ENCODE measurements at places on chromosomes 13 and 19.
A peak's percentile ranks its signal among the peaks of the same experiment; 100 is the strongest.

- no peak overlapping the region for H3K4me3 ChIP-seq
- DNase-seq: no peak
- no peak overlapping the region for H3K27ac ChIP-seq
- H3K4me1 ChIP-seq: no peaks in the 10 kb centered on the region
- no peaks in the 10 kb centered on the region for H3K27me3 ChIP-seq
These were observed 386.2 kb downstream of the IRS2 start for GRCh38 chr13:109400209-109400608.

DNA sequence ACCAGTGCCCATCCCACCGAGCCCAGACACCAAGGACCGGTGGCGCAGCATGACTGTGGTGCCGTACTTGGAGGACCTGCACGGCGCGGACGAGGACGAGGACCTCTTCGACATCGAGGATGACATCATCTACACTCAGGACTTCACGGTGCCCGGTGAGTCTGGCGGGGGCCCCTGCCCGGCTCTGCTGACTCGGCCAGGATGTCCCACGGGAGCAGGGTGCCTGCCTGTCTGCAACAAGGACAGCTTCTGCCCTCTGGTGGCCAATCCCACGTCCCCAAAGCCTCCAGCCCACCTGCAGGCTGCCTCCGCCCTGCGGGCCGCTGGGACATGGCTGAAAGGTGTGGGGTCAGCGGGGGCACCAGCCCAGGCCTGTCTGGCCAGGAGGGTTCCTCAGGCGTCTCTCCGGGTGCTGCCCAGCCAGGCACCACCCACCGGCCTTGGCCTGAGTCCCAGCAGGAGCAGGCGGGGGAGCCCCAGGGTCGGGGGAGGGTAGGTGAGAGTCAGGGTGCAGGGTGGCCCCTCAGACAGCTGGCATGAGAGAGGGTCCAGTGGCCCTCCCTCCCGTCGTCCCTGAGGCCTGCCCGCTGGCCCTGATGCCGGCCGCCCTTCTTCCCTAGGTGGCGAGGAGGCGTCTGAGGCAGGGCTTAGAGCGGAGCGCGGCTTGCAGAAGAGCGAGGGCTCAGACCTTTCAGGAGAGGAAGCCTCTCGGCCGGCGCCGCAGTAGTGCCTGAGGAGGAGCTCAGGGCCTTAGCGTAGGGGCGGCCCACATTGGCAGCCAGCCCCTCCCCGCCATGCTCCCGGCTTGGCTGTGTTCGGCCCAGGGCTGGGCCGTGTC is 14.6 kb downstream of the CBARP start:
- no peak for DNase-seq
- H3K4me3 ChIP-seq: no peak overlapping the region
- peaks cover 28% of the 10 kb centered on the region for H3K36me3 ChIP-seq
- no peaks in the 10 kb centered on the region for H3K27me3 ChIP-seq

- DNase-seq: no peak
- no peaks in the 10 kb centered on the region for H3K27me3 ChIP-seq
- H3K4me3 ChIP-seq: no peak overlapping the region
- H3K36me3 ChIP-seq: no peaks in the 10 kb centered on the region
These were observed 184.2 kb downstream of the MAB21L1 start for GRCh38 chr13:35292329-35292728.

- no peaks in the 10 kb centered on the region for H3K27me3 ChIP-seq
- no peak overlapping the region for H3K27ac ChIP-seq
- no peak for DNase-seq
- H3K4me3 ChIP-seq: no peak overlapping the region
- H3K36me3 ChIP-seq: no peaks in the 10 kb centered on the region
These were observed 66.7 kb downstream of the FRY start for GRCh38 chr13:32098272-32098671.

- H3K4me1 ChIP-seq: no peaks in the 10 kb centered on the region
- no peaks in the 10 kb centered on the region for H3K27me3 ChIP-seq
- DNase-seq: no peak
- no peak overlapping the region for H3K27ac ChIP-seq
- no peaks in the 10 kb centered on the region for H3K36me3 ChIP-seq
These were observed 2166.4 kb downstream of the PCDH9 start for GRCh38 chr13:65063753-65064152.

DNA sequence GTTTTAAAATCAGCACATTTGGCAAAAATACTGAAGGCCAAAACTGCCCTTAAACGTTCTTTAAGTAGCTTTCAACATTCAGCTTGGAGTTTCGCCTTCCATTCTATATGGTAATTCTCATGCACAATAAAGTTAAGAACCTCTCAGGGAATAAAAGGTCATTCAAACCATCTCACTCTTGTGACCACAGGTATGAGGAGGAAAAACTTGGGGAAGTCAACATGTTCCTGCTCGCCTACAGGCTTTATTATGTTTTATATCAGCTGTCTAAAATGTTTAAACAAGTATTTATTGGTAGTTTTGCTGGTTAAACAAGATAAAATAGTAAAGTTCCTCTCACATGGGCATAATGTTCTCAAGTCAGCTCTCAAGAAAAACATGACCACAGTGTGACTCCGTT is 19.9 kb upstream of the TM9SF2 start:
- H3K36me3 ChIP-seq: no peaks in the 10 kb centered on the region
- peaks cover 15% of the 10 kb centered on the region for H3K4me1 ChIP-seq
- no peak for DNase-seq
- no peaks in the 10 kb centered on the region for H3K27me3 ChIP-seq
- H3K4me3 ChIP-seq: no peak overlapping the region
- H3K27ac ChIP-seq: peak overlapping the region; percentile 43

DNA sequence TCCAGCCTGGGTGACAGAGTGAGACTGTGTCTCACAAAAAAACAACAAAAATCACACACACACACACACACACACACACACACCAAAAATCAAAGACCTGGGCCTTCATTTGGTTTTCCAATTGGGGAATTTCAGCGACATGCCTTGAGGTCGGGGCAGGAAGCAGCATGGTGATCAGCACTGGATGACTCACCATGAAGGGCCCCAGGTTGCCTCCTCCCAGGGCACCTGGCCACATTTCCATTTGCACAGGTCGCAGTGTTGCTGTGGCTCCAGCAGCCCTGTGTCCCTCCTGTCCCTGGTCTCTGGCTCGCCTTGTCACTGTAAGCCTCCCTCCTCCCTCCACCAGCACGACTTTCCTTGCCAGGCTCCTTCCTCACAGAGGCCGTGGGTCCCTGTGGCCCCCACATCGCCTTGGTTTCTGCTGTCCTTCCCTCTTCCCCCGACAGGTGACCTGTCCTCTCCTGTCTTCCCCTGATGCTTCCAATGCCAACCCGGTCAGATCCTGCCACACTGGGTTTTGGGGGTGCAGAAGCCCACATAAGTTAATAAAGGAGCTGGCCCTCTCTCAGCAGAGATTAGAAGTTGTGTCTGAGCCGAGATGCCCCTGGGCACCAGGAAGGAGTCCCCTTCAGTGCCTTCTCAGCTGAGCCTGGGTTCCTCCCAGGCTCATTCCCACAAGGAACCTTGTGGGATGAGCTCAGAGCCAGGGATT is 66.7 kb downstream of the GPR12 start:
- no peaks in the 10 kb centered on the region for H3K27me3 ChIP-seq
- no peaks in the 10 kb centered on the region for H3K4me1 ChIP-seq
- no peak overlapping the region for H3K27ac ChIP-seq
- H3K4me3 ChIP-seq: no peak overlapping the region

DNA sequence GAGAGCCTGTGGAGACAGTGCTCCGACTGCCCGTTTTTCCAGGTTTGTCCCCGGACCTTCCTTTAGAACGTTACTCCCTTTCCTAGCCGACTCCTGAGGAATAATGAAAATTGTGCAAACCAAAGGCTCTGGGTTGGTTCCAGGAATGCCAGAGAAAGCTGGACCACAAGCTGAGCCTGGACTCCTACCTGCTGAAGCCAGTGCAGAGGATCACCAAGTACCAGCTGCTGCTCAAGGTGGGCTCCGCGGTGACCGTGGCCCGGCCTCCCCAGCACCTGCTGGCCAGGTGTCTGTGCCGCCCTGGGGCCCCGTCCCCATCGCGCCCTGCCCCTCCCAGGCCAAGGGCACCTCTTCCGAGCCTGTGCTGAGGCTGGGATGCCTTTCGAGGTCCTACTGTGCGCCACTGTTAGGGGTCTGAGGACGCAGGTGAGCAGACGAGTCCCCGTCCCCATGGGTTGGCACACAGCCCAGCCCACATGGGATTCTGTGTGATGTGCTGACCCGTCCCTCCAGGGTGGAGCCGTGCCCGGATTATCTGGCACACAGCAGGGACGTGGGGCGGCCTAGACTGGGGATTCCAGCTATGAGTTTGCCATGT is 20.5 kb upstream of the F7 start:
- no peak overlapping the region for H3K27ac ChIP-seq
- H3K4me1 ChIP-seq: no peaks in the 10 kb centered on the region
- no peaks in the 10 kb centered on the region for H3K36me3 ChIP-seq
- no peak for DNase-seq
- H3K4me3 ChIP-seq: no peak overlapping the region

GRCh38 chr13:107088061-107088460 is 520.1 kb upstream of the ARGLU1 start:
- no peaks in the 10 kb centered on the region for H3K36me3 ChIP-seq
- no peaks in the 10 kb centered on the region for H3K4me1 ChIP-seq
- no peak for DNase-seq
- no peak overlapping the region for H3K4me3 ChIP-seq
- H3K27me3 ChIP-seq: no peaks in the 10 kb centered on the region

DNA sequence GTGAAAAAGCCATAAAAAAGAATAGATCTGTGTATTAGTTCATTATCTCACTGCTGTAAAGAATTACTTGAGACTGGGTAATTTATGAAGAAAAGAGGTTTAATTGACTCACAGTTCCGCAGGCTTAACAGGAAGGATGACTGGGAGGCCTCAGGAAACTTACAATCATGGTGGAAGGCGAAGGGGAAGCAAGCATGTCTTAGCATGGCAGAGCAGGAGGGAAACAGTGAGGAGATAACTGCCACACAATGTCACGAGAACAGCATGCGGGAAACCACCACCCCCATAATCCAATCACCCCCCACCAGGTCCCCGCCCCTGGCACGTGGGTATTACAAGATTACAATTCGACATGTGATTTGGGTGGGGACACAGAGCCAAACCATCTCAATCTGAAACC is 39.1 kb upstream of the EEF1AKMT1 start:
- H3K36me3 ChIP-seq: peaks cover 17% of the 10 kb centered on the region
- no peak overlapping the region for H3K4me3 ChIP-seq
- peaks cover 25% of the 10 kb centered on the region for H3K4me1 ChIP-seq
- DNase-seq: no peak
- no peaks in the 10 kb centered on the region for H3K27me3 ChIP-seq
- peak overlapping the region; percentile 79 for H3K27ac ChIP-seq

- no peak for DNase-seq
- no peaks in the 10 kb centered on the region for H3K4me1 ChIP-seq
- no peaks in the 10 kb centered on the region for H3K27me3 ChIP-seq
- 0 out of 2 replicates have a peak, but pooled peaks cover 4% of the 10 kb centered on the region for H3K36me3 ChIP-seq
- no peak overlapping the region for H3K27ac ChIP-seq
These were observed 28.4 kb downstream of the TMTC4 start for GRCh38 chr13:100646030-100646673.

DNA sequence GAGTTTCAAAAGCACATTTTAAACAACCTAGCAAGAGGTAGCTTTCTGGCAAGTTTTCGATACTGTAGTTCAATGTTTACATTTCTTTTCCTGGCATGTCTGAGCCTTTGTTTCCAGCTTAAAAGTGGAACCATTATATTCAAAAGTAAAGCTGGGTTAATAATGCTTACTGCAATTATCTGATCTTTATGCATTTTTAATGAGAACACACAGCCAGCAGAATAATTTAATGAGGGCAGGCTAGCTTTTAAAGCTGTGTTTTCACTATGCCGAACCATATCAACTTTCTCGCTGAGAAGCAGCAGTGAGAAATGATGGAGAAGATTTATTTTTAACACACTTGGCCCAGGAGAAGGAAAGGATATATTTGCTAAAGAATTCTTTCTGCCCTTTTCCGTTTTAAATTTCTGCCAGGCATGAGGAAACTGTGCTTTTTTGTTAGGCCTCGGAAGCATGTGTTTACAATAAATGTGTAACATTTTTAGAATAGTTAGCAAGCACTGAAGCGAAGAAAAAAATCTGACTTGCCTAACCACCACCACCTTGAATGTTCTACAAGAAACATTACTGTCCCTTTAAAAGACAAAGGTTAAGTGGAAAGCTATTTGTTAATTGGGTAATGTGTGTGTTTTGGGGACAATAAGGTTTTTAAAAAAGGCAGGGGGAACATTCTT is 1.0 kb downstream of the MBNL2 start:
- H3K36me3 ChIP-seq: no peaks in the 10 kb centered on the region
- H3K4me1 ChIP-seq: peaks cover 24% of the 10 kb centered on the region
- DNase-seq: no peak
- peak overlapping the region; percentile 70 for H3K27ac ChIP-seq
- H3K27me3 ChIP-seq: no peaks in the 10 kb centered on the region

DNA sequence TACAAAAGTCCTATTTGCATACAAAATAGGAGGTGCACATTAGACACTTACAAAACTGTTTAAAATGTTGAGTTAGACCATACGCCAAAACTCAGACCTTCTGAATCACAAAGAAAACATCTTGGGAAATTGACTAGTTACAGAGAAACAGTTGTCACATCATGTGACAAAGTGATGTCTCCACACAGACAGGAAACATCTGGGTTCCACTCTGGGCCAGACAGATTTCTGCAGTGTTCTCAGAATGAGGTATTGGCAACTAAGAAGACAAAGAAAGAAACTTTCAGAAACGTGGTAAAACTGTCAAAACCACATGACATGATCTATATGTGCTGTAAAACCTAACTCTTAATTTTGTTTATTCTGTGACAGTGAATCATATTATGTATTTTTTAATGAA is 6.7 kb downstream of the ZNF793 start:
- no peak for DNase-seq
- H3K36me3 ChIP-seq: peaks cover 37% of the 10 kb centered on the region
- no peaks in the 10 kb centered on the region for H3K4me1 ChIP-seq
- no peak overlapping the region for H3K4me3 ChIP-seq

- peak overlapping the region; percentile 74 for H3K27ac ChIP-seq
- peaks cover 3% of the 10 kb centered on the region for H3K4me1 ChIP-seq
- H3K27me3 ChIP-seq: no peaks in the 10 kb centered on the region
- DNase-seq: no peak
- H3K36me3 ChIP-seq: peaks cover 31% of the 10 kb centered on the region
These were observed 892 bp downstream of the TRIR start for GRCh38 chr19:12733369-12734214.

DNA sequence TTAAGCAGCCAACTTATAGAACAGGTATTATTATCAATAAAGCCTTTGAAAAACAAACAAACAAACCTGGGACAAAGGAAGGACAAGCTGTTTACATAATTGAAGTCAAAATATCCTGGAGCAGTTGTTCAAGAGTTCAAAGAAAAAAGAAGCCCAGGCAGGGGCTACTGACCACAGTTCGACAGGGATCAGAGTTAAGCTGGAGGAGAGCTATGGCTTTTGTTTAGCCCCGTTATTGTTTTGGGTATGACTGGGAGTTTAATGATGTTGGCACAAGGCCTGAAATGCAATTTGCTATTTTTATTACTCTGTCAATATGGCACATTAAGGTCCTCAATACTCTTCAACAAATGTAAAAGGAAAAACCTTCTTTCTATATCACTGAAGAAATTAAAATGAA is 624.4 kb upstream of the KLHL1 start:
- H3K27ac ChIP-seq: no peak overlapping the region
- H3K36me3 ChIP-seq: no peaks in the 10 kb centered on the region
- no peaks in the 10 kb centered on the region for H3K4me1 ChIP-seq
- no peak overlapping the region for H3K4me3 ChIP-seq

- no peaks in the 10 kb centered on the region for H3K27me3 ChIP-seq
- no peak overlapping the region for H3K27ac ChIP-seq
- no peaks in the 10 kb centered on the region for H3K4me1 ChIP-seq
- DNase-seq: no peak
- H3K4me3 ChIP-seq: no peak overlapping the region
These were observed 97.2 kb upstream of the IPO5 start for GRCh38 chr13:97856304-97856675.

GRCh38 chr13:25135896-25136295 is 36.2 kb downstream of the AMER2 start:
- H3K4me3 ChIP-seq: no peak overlapping the region
- no peaks in the 10 kb centered on the region for H3K4me1 ChIP-seq
- no peak for DNase-seq
- no peak overlapping the region for H3K27ac ChIP-seq
- peaks cover 38% of the 10 kb centered on the region for H3K27me3 ChIP-seq

Data from RWPE2 (cell line).